Astrocyte of the spinal cord (primary cell): ENCODE measurements at places on chromosomes 5 and 9.

GRCh38 chr9:126341902-126342301 lies 15.3 kb downstream of the MVB12B start:
- no peak for DNase-seq

DNA sequence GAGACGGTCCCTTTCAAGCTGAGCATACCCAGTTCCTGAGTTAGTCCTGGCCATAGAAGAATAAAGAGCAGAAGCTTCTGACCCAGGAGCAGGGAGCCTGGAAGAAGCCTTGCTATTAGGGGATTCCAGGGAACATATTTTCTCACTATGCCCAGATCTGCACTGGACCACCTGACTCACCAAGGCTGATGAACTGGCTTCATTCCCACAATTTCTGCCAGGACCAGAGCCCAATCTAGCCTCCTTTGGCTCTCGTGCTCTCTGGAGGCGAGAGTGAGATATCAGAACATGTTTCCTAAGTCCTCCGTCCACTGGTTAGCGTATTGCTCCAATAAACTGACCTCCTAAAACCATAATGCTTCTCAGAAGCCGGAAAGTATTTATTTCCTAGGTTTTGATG lies 9.9 kb downstream of the GABBR2 start:
- no peak for DNase-seq

DNA sequence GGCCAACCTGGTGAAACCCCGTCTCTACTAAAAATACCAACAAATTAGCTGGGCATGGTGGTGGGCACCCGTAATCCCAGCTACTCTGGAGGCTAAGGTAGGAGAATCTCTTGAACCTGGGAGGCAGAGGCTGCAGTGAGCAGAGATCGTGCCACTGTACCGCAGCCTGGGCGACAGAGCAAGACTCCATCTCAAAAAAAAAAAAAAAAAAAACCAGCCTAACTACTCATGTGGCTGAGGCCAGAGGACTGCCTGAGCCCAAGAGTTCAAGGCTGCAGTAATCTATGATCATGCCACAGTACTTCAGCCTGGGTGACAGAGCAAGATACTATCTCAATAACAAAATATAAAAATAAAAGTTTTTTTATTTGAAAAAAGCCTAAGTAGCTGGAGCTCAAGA lies 3.2 kb downstream of the UBTD2 start:
- no peak for DNase-seq

DNA sequence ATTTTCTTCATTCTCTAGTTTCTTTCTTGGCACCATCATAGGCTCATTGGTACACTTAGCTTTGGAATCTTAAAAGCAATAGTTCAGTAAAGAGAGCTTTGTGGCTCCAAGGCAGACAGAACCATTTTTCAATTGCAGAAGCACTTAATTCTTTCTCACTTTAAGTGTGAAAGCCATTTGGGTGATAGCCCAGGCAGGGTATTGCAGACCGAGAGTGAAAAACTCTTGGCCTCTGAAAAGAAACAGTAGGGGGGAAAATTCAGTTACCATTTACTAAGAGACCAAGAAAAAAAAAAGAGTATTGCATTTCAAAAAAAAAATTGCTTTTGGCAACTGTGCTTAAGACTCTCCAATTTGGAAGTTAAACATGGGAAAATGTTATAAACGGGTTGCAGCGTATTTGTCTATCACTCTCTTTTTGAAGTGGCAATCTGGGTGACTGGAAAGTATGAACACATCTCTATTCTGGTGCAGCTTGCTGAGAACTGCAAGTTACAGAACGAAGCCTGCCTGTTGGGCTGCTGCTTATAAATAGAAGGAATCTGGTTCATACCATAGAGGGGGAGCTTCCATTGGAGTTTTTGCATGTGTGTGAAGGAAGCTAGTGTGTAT lies 170.5 kb downstream of the TLE4 start:
- peak; percentile 36 for DNase-seq

DNA sequence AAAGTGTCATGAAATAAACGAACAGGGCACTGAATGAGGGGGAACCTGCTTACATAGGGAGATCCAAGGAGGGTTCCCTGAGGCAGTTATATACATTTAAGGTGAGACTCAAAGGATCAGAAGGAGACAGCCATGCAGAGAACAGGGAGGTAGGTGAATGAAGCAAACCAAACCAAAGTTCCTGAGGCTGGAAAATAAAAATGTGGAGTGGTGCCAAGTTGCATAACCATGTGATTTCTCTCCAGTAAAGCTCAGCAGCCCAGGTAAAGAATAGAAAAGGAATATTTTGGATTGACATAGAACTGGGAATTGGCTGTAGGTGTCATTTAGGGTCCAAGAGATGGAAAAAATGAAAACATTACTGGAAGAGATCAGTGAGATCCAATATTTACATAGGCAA lies 110.7 kb downstream of the CAAP1 start:
- no peak for DNase-seq

- DNase-seq = no peak
Observed at GRCh38 chr5:5941486-5941885, 436.9 kb downstream of the MED10 start.

DNA sequence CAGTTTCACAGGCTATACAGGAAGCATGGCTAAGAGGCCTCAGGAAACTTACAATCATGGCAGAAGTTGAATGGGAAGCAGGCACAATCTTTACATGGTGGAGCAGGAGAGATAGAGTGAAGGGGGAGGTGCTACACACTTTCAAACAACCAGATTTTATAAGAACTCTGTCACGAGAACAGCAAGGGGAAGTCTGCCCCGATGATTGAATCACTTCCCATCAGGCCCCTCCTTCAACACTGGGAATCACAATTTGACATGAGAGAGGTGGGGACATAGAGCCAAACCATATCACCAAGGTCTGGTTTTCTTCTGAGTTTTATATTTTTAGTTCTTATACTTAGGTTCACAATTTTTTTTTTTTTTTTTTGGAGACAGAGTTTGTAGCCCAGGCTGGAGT lies 16.1 kb downstream of the ZCCHC9 start:
- DNase-seq = no peak

DNA sequence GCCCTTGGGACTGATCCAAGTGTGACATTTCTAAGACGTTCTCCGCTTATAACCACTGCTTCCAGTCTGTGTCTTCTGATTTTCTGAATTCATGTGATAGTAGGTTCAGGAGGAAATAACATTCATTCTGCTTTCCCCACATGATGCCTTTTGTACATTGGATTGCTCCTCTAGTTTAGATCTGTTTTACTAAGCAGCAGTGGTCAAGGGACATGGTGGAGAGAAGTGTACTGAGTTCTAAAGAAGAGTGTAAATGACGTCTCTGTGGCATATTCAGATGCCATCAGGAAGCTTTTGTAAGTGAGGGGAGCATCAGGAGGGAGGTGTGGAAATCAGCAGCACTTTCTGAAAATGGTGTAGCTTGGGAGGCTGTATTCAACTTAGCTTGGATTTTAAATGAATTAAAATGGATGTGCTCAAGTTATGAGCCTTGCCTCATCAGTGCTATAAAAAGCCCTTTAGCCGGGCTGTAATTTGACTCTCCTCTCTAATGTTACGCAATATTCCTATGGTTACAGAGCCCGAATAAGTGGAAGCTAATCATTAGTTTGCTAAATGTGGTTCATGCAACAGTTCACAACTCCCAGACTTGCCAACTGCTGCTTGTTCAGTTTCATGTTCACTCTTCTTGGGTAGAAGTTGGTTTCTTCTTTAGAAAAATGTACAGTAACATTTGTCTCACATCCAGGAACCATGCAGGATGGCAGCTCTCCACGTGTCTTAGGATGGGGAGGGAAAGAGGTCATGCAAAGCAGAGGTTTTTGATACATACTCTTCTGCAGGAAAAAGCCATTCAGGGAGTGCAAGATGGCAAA lies 281.3 kb downstream of the ARHGAP26 start:
- DNase-seq = peak; percentile 92

- peak; percentile 71 for DNase-seq
Observed at GRCh38 chr5:60287174-60287771, 393.7 kb upstream of the PDE4D start.

- no peak for DNase-seq
Observed at GRCh38 chr5:78792345-78793055, 143.9 kb upstream of the LHFPL2 start.

GRCh38 chr5:176796411-176796810 lies 13.9 kb upstream of the UNC5A start:
- DNase-seq = no peak

- no peak for DNase-seq
Observed at GRCh38 chr5:121913418-121913817, 48.4 kb upstream of the SRFBP1 start.

DNA sequence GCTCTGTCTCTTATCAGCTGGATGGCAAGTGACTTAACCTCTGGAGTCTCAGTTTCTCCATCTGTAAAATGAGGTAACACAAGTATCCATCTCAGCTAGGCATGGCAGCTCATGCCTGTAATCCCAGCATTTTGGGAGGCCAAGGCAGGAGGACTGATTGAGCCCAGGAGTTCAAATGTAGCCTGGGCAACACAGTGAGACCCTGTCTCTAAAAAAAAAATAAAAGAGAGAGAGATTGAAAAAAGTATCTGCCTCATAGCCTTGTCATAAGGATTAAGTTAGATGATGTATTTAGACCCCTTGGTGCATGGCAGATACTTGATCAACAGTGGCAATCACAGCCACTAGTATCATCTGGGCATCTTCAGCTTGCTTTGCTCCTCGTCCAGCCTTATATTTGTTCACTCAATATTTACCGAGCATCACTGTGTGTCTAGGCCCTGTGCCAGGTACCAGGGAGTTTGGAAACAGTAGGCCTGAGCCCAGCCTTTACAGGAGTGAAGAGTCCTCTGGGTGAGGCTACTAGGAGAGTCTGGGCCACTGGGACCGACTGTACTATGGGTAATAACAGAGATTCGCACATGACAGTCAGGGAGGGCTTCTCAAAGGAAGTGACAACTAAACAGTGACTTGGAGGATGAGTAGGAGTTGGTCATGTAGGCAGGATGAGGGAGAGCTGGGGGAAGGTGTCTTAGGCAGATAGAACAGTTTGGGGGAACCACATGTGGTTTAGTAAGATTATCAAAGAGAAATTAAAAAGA lies 34.2 kb downstream of the CORO2A start:
- DNase-seq = no peak

DNA sequence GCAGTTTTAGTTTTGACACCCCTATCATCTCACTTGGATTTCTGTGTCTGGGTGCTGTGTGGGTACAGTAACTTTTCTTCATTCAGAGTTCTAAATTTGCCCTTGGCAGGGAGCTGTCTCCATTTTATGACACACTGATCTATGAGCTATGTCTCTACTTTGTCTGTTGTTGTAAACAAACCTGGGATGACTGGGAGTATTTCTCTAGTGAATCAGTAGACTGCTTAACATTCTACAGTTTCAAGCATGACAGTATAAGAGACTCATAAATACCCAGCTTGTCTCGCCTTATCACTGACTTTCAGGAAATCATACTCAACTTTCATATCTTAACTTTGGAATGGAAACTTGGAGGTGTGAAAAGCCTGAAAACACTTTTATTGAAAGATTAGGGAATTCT lies 212.1 kb upstream of the NUDT12 start:
- no peak for DNase-seq
